ENCODE measurements at places on chromosomes 13 and 19.

- DNase-seq: no peak
Observed at GRCh38 chr19:11942843-11943108, 17.9 kb downstream of the ZNF700 start.

DNA sequence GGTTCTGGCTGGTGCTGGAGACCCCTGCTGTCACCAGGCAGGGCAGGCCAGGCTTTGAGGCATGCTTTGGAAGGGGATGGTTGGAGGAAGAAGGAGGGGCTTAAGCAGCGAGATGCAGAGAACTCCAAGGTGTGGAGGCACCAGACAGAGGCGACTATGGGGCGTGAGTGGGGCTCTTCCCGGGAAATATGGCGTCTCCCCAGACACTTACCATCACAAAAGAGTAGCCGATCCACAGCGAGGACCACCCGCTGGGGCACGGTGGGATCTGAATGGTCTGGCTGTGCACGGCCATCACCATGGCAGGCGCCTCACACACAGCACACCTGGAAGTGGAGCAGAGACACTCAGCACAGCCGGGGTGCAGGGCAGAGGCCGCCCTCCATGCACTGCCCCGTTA, 151.9 kb downstream of the COL4A1 start:
- no peak for DNase-seq

GRCh38 chr19:38911388-38912001, 491 bp downstream of the CCER2 start:
- DNase-seq: no peak

DNA sequence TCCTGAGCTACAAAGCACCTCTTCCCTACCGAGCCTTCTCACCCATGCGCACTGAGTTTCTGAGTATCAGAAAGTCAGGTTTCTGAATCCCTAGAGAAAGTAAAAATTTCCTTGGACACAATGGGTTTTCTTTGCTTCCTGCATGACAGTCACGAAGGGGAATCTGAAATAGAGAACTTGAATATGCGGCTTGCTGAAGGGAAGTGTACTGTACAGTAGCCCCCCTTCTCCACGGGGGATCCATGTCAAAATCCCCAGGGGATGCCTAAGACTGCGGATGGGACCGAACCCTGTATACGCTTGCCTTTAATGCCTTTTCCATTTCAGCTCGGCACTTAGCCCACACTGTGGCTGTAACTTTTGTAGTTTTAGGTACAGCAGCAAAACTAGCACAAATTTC, 107.9 kb downstream of the GGACT start:
- no peak for DNase-seq

DNA sequence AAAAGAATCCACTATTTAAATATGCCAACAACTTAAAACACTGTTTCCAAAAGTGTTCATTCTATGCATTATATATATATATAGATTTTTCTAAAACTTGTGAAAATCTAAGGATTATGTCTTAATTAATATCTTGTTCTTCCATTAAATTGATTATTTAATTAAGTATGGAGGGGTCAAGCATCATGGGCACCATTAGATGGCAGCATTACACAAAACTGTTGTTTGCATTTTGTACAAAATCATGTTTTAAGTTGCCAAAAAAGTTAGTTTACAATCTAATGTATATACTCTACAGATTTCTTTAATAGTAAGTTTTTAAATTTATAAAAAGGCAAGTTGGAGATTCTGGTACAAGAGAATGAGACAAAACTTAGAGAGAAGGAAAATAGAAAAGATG, 213.2 kb upstream of the EDNRB start:
- DNase-seq: no peak

DNA sequence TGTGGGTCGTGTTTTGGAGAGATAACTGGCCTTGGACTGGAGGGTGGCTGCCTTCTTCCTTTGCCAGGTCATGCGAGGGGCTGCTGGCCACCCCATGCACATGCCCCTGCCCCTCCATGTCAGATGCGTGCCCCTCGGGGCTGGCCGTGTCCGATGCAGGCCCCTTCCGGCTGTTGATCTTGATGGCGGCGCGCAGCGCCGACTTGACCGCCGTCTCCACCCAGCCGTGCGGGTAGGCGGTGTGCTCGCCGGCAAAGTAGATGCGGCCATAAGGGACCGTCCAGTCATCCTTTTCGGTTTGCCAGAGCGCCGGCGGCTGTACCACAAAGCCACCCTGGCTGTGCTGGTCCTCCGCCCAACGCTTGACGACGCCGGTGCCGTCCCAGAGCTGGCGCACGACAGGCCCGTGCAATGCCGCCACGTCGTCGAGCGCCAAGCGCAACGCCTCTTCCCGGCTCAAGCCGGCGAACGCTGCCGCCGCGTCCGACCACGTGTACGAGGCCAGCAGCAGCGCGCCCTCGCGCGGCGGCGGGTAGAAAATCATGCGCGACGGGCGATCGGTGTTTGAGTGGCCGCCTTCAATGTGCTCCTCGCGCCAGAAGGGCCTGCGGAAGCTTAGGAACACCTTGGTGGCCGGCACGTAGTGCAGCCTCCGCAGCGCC, 6.9 kb downstream of the IL4I1 start:
- peak; percentile 76 for DNase-seq

- no peak for DNase-seq
Observed at GRCh38 chr19:44725684-44726083, 22.8 kb upstream of the BCL3 start.

- DNase-seq: no peak
Observed at GRCh38 chr19:39533003-39533512, 406 bp upstream of the EID2B start.

DNA sequence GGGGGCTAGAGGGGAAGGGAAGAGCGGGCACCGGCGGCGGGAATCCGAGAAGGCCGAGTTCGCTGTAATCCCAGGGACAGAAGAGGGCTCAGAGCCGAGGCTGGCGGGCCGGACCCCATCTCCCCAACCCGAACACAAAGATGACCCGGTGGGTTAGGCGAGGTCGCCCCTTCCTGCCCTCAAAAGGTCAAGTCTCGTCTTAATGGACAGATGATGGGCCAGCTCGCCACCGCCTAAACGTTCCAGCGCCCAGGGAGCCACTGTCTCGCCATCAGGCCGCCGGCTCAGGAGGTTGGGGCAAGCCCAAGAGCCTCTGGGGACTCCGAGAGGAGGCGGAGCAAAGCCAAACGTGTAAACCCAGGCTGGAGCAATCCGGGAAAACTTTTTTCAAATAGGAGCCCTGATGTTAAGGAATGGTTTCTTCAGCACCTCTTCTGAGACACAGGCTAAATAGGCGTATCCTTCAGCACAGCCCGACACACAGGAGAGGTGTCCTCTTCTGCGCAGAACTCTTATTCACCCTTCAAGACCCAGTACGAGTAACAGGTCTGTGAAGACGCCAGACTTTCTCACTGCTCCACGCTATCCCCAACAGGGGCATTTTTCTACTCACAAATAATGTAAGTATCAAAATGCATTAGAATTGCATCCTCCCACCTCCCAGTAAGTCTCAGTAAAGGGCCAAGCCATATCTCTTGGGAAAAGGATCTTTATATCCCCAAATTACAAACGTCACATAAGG, 6.3 kb upstream of the POU4F1 start:
- DNase-seq: no peak

GRCh38 chr13:106815545-106815944, 247.6 kb upstream of the ARGLU1 start:
- DNase-seq: no peak

DNA sequence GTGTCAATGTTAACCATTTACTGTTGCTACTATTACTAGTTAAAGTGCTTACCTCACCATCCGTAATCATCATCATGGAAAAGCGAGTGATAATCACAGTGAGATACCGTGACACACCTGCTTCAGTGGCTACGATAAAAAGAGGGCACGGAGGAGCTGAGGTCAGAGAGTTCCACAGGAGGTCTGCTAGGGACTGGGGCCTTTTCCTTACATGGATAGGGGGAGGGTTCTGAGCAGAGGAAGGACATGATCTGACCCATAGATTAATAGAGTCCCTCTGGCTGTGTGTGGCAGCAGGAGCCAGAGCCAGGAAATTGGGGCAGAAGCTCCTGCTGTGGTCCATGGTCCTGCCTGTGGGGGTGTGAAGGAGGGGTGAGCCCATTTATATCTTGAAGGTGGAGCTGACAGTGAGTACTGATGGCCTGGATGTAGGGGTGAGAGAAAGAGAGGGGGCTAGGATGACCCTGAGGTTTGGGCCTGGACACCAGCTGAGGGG, 136.7 kb downstream of the SIPA1L3 start:
- DNase-seq: no peak

Measured in stimulated activated CD4-positive, alpha-beta T cell treated with anti-CD3 and anti-CD28 coated beads, Interleukin-2, amount 100 ng/mL, for 24 hours (primary cell).